Activated naive CD4-positive, alpha-beta T cell treated with anti-CD3 and anti-CD28 coated beads for 36 hours (primary cell): ENCODE measurements at places on chromosomes 6 and 20. TPM values are rescaled to one million over a fixed set of nuclear protein-coding genes. Genes with fewer than 3 reads are reported as not detected.

DNA sequence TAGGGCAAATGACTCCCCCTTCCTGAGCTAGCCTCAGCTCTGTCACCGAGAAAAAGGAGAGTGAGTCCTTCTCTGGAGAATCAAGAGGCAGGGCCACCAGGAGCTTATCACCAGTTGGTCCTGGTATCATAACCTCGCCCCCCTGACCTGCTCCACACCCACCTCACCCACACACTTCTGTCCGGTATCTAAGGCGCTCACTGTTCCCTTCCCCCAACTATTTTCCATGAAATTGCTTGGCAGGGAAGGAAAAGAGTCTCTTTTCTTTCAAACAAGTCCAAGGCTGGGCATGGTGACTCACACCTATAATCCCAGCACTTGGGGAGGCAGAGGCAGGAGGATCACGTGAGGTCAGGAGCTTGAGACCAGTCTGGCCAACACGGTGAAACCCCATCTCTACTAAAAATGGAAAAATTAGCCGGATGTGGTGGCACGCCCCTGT lies 77.6 kb downstream of the ZMYND8 start:
- peaks cover 38% of the 10 kb centered on the region for H3K36me3 ChIP-seq
- H3K27me3 ChIP-seq = no peaks in the 10 kb centered on the region
- no peak overlapping the region for H3K4me3 ChIP-seq
- no peak overlapping the region for H3K27ac ChIP-seq

- peaks cover 29% of the 10 kb centered on the region for H3K4me1 ChIP-seq
- H3K36me3 ChIP-seq = peaks cover 7% of the 10 kb centered on the region
- no peak overlapping the region for H3K27ac ChIP-seq
- no peak for DNase-seq
- no peak overlapping the region for H3K4me3 ChIP-seq
These were observed 244.8 kb downstream of the FARS2 start for GRCh38 chr6:5506149-5506548.

DNA sequence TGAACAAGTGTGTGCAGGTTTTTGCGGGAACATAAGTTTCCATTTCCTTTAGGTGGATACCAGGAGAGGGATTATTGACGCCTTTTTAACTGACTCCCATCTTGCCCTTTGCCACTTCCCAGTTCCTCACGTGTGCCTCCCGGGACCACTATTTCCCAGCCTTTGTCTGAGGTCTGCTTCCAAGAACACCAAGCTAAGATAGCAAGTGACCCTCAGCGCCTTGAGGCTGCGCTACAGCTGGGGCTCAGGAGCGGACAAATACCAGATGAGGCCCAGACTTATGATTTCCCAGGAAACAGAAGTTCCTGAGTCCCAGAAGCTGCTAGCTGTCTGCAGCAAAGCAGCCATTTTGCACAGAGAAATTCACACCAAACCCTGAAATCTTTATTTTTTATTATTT lies 216.7 kb downstream of the SYNDIG1 start:
- H3K36me3 ChIP-seq = no peaks in the 10 kb centered on the region
- DNase-seq = no peak
- peaks cover 4% of the 10 kb centered on the region for H3K27me3 ChIP-seq

DNA sequence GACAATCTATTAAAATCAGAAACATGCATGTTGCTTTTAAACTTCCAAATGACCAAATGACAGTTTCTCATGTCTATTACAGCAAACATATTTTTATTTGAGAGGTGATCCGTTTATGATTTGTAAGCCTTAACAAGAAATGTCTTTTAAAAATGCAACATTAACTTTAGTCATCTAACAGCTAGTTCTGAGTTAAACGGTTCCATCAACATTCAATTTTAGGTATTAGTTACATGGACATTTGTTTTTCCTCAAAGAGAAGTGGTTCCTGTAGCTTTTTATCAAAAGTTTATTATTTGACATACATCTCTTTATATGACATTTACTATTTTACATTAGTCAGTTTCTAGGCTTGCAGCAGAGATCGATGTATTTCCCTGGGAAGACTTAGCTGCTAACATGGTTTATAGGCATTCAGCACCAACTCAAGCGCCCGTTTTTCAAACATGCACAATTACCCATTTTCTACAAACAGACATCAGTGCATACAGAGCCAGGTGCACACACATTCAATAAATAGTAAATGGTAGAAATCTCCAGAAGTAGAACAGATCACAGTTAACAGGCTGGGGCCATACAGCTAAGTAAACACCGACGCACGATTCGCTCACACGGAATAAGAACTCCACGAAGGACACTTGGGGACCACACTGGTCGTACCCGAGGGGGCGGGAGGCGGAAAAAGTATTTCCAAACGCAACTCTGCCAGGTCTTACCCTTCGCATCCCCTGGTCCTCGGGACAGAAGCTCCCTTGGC lies 882 bp downstream of the CNR1 start:
- no peak for DNase-seq
- H3K36me3 ChIP-seq = no peaks in the 10 kb centered on the region
- H3K27me3 ChIP-seq = peaks cover 51% of the 10 kb centered on the region
- peak overlapping the region; percentile 11 for H3K4me3 ChIP-seq

DNA sequence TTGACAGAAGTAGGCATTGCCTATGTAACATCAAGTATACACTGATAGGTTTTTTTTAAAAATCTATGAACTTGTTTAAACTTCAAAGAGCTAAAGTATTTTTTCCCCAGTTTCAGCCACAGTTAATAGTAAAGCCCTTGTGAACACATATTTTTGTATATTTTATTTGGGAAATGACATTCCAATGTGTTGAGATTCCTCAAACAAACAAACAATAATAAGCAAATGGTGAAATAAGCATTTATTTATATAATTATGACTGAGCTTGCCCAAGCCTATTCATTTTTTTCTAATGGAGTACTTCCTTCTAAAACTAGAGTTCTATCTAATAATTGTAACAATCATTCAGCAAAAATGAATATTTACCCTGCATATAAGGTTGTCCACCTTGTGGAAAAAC lies 12.5 kb downstream of the SYCP2 start:
- DNase-seq = no peak
- H3K4me1 ChIP-seq = no peaks in the 10 kb centered on the region
- H3K36me3 ChIP-seq = no peaks in the 10 kb centered on the region
- no peak overlapping the region for H3K4me3 ChIP-seq

- H3K27ac ChIP-seq = no peak overlapping the region
- no peak for DNase-seq
- H3K27me3 ChIP-seq = peaks cover 10% of the 10 kb centered on the region
- H3K4me1 ChIP-seq = peaks cover 3% of the 10 kb centered on the region
- H3K4me3 ChIP-seq = no peak overlapping the region
These were observed 88.0 kb upstream of the MANEA start for GRCh38 chr6:95489185-95489863.

Gene OR2J3
- total RNA-seq = not detected

DNA sequence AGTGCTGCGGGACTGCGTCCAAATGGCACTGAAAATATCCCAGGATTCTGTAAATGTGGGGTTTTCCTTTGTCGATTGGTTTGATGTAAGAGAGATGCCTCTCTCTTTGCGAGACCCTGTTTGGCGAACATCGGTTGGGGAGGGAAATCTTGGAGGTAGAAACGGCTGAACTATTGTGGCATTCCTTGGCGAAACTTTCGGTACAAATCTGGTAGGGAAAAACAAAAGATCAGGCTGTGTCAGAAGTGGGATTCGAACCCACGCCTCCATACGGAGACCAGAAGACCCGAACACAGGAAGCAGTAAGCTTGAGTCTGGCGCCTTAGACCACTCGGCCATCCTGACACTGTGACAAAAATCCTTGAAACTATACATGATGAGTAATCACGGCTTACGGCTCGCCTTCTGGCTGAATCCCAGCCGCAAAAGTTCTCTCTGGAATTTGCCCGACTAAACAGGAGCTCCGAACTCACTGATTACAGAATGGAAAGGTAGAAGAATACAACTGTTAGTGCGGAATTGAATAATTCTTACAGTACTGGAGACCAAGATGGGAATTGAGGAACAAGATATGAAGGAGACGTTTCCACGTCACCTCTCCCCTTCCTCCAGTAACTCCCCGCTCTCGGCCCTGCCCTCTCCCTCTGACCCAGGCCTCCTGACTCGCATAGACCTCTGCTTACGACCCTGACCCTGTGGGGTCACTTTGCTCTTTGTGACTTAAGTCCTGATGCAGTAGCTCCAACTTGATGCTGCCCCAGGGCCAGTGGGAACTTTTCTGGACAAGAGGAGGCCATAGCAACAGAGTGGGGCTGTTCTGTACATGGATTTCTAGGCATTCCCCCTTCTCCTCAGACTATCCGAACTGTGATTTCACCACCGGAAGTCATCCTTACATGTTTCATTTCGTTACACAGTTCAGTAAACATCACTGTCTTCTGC lies 132.8 kb upstream of the ZNF184 start:
- peak overlapping the region; percentile 34 for H3K4me3 ChIP-seq
- H3K27ac ChIP-seq = peak overlapping the region; percentile 75
- DNase-seq = peak; percentile 53
- H3K4me1 ChIP-seq = peaks cover 23% of the 10 kb centered on the region
- peaks cover 51% of the 10 kb centered on the region for H3K27me3 ChIP-seq

DNA sequence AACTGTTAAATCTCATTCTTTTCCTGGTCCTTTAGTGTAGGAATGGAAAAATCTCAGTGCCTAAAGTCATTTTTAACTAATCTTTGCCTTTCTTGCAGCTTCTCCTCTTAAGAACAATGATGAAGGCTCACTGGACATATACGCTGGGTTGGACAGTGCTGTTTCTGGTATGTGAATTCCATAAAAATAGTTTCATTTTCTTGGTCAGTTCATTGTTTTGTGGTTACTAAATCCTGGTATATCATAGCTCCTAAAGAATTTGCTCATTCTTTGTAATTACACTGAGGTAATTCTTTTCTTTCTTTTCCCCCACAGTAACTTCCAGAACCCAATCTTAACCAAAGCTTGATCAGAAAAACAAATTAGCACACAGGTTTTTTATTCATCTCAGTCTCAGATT lies 23.4 kb downstream of the CASP8AP2 start:
- no peaks in the 10 kb centered on the region for H3K27me3 ChIP-seq
- H3K27ac ChIP-seq = no peak overlapping the region
- peaks cover 50% of the 10 kb centered on the region for H3K36me3 ChIP-seq
- peaks cover 7% of the 10 kb centered on the region for H3K4me1 ChIP-seq
- H3K4me3 ChIP-seq = no peak overlapping the region

Gene MTFR2
- total RNA-seq = 19.2 TPM

GRCh38 chr20:14902432-14903089 lies 565.1 kb upstream of the FLRT3 start:
- no peaks in the 10 kb centered on the region for H3K36me3 ChIP-seq
- H3K27me3 ChIP-seq = no peaks in the 10 kb centered on the region
- DNase-seq = no peak
- no peaks in the 10 kb centered on the region for H3K4me1 ChIP-seq

DNA sequence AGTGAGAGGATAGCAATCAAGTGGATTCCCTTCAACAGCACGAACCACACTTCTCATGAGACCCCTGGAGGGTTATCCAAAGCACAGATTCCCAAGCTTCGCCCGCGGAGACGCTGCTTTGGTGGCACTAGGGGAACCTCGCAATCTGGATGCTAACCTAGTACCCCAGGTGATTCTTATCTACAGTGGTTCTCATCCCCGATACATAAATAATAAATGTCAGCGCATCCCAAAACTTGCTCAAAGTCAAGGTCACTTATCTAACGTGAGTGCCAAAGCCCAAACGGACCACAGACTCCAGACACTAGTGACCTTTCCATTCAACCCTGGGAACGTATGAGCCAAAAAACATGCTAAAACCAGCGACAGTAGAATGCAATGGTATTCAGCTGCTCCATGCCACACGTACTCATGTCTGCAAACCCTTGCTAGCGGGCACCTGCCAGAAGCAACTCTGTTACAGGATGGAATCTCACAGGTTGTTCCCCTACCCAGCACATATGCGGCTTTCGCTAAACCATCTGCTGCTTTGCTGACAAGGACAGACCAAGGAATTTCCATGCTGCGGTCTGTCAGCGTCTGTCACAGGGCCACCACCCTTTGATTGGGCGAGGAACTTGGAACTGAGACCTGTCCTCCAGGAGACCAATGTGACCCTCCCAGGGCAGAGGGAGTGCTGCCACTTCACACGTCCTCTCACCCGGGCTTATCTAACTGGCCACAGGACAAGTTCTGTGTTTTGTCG lies 16.8 kb downstream of the MYLK4 start:
- no peak overlapping the region for H3K27ac ChIP-seq
- no peak overlapping the region for H3K4me3 ChIP-seq
- no peak for DNase-seq
- no peaks in the 10 kb centered on the region for H3K36me3 ChIP-seq

- H3K27ac ChIP-seq = no peak overlapping the region
- H3K4me1 ChIP-seq = no peaks in the 10 kb centered on the region
- DNase-seq = no peak
- H3K27me3 ChIP-seq = no peaks in the 10 kb centered on the region
- H3K4me3 ChIP-seq = no peak overlapping the region
- no peaks in the 10 kb centered on the region for H3K36me3 ChIP-seq
These were observed 328.3 kb downstream of the CBLN4 start for GRCh38 chr20:55677011-55677410.

GRCh38 chr6:89485320-89485719 lies 52.4 kb downstream of the ANKRD6 start:
- no peak overlapping the region for H3K27ac ChIP-seq
- no peak for DNase-seq
- H3K4me1 ChIP-seq = no peaks in the 10 kb centered on the region
- H3K27me3 ChIP-seq = no peaks in the 10 kb centered on the region
- no peak overlapping the region for H3K4me3 ChIP-seq
- no peaks in the 10 kb centered on the region for H3K36me3 ChIP-seq

DNA sequence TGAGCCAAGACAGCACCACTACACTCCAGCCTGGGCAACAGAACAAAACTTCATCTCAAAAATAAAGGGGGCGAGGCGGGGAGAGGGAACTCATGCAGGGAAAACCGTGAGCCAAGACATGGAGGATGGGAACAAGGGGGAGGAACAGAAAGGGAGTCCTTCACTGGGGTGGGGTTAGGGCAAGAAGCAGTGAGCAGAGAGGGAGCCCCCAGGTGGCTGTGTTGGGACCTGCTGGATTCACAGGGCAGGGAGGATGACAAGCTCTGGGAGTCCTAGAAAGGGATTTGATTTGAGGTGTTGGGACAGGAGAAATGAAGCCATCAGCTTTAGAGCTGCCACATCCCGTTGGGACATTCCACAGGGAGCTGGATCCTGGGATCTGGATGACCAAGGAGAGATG lies 90.6 kb upstream of the TOP1 start:
- H3K4me3 ChIP-seq = no peak overlapping the region
- no peaks in the 10 kb centered on the region for H3K27me3 ChIP-seq
- DNase-seq = peak; percentile 18
- no peaks in the 10 kb centered on the region for H3K36me3 ChIP-seq
- no peak overlapping the region for H3K27ac ChIP-seq

GRCh38 chr20:31605031-31605901 lies at the start of gene ID1:
Gene ID1, plus strand, starts transcription at chr20:31605289. Its CDS starts 99 bp downstream, at chr20:31605388.
- peaks cover 48% of the 10 kb centered on the region for H3K27me3 ChIP-seq
- H3K27ac ChIP-seq = no peak within 1 kb of the TSS
- peaks cover 26% of the 10 kb centered on the region for H3K4me1 ChIP-seq
- H3K36me3 ChIP-seq = no peaks in the 10 kb centered on the region

DNA sequence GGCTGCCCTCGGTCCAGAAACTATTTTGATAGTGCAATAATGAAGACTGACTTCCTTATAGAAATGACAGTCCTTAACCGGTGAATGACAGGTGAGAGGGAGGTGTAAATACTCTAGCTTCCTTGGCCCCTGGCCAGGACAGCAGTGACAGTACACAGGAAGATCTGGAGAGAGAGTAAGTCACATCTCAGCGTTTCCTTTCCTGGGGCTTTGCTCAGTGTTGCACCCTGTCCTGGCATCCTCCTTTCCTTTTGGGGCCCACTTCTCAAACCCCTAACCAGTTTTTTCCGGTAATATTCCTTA lies 336.9 kb downstream of the CD83 start:
- H3K4me3 ChIP-seq = no peak overlapping the region
- DNase-seq = peak; percentile 78
- peaks cover 50% of the 10 kb centered on the region for H3K4me1 ChIP-seq
- H3K36me3 ChIP-seq = no peaks in the 10 kb centered on the region
- peaks cover 1% of the 10 kb centered on the region for H3K27me3 ChIP-seq

Gene UBE2V1
- 137 TPM for total RNA-seq
